ENCODE measurements at places on chromosomes 12 and 14.

DNA sequence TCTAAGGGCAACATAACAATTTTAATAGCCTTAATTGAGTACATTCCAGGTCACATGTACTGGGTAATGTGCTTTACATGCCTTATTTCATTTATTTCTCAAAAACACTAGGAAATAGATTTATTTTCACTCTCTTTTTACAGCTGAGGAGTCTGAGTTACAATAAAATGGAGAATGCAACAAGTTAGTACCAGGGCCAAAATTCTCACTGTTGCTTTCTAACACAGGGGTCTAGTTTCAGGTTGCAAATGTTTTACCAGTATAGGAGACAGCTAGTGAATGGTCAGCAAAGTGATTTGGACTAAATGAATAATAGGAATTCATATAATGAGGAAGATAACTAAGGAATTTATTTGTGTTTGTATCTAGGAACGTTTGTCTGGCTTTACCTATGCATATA, 137.3 kb downstream of the RASSF9 start:
- no peak for DNase-seq

DNA sequence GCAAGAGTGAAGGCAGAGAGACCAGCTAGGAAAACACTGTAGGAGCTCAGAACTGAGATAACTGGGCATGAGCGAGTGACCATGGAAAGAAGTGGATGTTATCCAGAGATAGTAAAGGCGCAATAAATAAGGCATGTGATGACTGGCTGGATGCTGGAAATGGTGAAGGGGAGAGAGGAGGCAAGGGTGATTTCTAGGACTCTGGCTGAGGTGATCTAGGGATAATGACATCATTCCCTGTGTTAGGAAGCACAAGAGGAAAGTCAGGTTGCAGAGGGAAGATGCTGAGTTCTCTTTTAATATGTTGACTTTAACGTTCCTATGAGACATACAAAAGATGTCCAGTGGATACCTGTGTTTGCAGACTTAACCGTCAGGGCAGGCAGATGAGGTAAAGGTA, 78.7 kb downstream of the C12orf56 start:
- DNase-seq: no peak

DNA sequence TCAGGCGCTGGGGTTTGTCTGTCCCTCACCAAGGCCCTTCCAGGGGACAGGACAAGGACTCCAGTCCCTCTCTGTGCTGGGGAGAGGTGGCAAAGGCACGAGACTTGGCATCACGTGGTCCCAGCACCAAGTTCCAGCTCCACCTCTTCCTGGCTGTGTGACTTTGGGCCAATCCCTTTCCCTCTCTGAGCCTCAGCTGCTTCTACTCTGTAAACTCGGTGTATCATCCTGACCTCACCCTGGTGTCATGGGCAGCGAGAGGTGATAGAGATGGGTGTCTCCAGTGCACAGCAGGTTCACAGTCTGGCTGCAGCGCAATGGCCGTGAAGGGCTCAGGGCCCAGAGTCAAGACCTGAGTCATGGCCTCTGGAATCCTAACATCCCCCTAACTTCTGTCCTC, 54.0 kb downstream of the MVK start:
- DNase-seq: no peak

GRCh38 chr12:113582521-113583218, 111.0 kb upstream of the LHX5 start:
- DNase-seq: no peak

- DNase-seq: no peak
Observed at GRCh38 chr12:124618291-124618902, 51.0 kb upstream of the NCOR2 start.

- DNase-seq: no peak
Observed at GRCh38 chr12:49612210-49612609, 6.8 kb upstream of the FAM186B start.

DNA sequence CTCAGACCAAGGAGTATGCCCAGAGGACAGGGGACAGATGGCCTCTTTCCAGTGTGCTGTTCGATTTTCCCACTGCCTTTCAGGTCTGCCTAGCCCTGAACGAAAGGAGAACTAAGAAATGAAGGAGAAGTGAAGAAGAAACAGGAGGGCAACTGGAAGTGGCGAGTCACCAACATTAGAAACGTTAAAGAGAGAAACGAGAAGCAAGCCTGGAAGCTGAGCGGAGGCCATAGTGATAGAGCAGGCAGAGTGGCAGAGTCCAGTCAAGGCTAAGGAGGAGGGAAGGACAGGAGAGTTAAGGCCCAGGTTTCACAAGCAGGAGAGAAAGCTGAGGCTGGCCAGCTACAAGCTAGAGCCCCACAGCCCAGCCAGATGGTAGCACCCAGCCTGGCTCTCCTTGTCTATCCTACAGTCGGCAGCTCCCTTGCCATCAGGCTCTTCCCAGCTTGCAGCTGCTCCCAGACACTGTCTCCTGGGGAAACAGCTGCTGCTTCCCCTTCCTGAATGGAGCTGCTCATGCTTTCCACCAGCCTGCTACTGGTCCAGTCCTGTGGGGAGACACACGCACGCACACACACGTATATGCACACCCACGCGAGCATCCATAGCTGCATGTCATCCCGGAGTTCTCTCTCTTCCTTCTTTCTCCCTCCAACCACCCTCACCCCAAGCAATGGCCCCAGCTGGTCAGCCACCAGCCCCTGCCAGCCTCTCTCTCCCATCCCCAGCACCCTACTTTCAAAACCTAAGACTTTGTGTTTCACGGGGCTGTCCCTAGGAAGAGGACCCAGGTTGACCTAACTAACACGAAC, 139.7 kb upstream of the CCND2 start:
- no peak for DNase-seq

- DNase-seq: no peak
Observed at GRCh38 chr14:104316121-104316722, 177.8 kb downstream of the KIF26A start.

DNA sequence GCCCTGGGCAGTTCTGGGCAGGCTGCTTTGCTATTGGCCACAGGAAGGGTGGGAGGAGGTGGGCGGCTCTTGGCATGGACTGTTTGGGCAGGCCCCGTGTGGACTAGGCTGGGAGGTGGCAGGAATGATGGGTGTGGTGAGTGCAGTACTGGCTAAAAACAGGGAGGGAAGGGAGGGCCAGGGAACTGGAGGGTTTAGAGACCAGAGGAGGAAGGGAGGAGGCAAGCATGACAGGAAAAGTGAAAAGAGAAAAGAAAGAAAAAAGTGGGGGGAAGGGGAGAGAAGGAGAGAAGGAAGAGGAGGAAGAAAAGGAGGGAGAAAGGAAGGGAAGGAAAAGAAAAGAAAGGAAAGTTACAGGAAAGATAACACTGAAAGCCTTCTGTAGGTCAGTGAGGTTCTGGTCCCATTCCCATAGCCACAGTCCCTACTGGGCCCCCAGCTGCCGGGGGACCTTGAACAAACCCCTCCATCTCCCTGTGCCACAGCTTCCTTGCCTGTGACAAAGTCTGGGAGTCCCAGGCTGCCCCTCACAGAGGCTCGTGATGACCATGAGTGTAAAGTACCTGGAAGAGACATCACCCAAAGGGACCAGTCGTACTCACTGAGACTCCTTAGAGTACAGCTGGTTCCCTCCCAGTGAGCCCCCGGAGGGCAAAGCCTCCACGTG, 1.1 kb upstream of the C14orf132 start:
- DNase-seq: no peak

DNA sequence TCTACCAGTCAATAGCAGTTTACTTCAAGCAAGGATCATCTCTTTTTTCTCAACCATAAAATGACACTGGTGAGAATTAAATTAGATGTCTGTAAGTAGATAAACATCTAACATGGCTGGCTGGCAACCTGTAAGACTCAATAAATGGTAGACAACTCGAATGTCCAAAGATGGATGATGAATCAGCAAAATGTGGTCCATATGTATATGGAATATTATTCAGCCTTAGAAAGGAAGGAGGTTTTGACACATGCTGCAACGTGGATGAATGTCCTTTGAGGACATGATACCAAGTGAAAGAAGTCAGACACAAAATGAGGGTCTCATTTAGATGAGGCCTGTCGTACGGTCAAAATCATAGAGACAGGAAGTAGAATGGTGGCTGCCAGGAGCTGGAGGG, 46.2 kb downstream of the SPRING1 start:
- DNase-seq: no peak

- no peak for DNase-seq
Observed at GRCh38 chr14:33406766-33407165, 468.1 kb downstream of the NPAS3 start.

- DNase-seq: no peak
Observed at GRCh38 chr12:80101126-80101525, 1.8 kb downstream of the OTOGL start.

DNA sequence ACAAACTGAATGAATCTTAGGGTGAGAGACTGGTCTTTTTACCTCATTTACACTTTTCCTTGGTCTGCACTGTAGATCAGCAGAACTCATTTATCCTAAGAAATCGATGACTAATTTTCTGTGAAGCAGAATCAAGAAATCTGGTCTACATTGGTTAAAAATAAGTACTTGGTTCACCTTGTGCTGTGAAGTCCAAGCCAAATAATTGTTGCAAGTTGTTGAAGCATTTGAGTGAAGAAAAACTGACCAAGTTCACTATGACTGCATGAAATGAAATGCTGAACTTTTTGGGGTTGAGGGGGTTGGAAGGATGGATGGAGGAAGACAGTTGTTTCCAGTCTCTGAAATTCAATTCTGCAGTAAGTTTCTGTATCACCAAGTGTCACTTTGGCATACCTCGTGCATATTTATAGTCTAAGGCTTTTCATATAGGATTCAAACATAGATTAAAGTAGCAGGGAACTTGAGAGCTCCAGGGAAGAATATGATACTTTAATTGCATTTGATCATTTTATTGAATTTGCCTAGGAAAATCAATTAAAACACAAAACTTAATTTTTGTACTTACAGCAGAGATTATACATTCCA, 75.0 kb downstream of the FAR2 start:
- no peak for DNase-seq

DNA sequence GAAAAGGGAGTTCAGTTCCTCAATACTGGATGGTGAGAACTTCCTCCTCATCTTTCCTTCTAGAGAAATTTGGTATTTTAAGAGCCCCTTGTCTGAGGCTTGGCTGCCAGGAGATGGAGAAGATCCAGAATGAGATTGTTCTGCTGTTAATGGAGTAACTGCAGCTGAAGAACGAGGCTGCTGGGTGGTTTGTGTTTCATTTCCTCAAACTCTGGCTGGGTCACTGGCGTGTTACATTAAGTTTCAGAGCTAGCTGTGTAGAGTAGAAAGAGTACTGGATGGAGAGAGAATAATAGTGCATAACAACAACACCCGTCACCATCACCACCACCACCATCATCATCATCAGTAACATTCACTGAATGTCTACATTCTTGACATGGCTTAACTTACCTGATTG, 325.0 kb upstream of the TBX3 start:
- no peak for DNase-seq

DNA sequence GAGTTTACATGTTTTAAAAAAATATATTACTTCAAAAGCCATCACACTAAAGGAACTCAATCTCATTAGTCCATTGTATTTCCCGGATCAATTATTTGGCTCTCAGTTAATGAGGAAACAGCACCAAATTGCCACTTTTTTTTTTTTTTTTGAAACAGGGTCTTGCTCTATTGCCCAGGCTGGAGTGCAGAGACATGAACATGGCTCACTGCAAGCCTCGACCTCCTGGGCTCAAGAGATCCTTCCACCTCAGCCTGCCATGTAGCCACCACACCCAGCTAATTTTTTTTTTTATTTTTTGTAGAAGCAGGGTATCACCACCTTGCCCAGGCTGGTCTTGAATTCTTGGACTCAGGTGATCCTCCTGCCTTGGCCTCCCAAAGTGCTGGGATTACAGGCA, 77.4 kb downstream of the CLIP1 start:
- no peak for DNase-seq

GRCh38 chr12:131340616-131341210, 370.2 kb upstream of the SFSWAP start:
- no peak for DNase-seq

GRCh38 chr12:20444595-20445170, 76.3 kb downstream of the PDE3A start:
- DNase-seq: no peak

DNA sequence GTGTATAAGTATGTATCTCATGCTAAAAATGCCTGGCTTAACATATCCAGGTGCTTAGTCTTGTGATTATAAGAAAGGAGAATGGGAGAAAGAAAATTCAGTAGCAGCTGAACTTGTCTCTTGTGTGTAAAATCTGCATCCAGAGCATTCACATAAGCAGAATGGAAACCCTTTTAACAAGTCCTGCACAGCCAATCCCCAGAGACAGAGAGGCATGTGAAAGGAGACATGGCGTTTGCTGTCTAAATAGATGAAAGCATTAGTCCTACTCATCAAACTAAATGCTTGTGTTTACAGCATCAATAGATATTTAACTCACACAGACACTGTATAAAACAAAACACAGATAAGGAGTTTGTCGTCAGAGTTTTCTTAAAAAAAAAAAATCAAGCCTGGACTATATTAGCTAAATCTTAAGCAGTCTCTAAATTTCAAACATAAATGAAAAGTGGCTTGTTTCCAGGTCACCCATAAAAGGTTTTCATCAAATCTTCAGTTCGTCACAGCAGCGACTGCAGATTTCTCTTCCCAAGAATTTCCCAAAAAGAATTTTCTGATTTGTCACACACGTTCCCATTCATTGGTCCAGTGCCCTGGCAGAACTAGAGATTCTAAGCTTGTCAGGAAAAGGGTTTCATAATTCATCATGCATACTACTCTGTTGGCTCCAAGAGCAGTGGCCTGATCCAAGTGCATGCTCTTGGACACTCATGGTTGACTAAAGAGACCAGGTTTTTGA, 249.2 kb downstream of the BTG1 start:
- DNase-seq: no peak

DNA sequence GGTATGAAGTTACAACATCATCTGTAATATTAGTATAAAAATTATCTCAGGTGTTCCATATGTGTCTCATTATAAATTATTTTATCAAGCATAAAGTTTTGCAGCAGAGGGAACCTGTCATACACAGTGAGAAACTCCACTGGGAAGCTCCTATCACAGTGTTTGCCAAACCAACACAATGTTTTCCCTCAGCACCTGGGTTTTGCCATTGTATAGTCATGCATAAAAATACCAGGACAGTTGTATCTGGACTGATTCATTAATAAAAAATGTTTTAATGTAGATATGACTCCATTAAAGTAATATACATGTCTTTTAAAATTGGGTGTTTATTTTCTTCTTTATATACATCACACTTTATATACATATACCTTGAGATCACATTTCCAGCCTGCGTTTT, 56.6 kb downstream of the METTL25 start:
- no peak for DNase-seq

GRCh38 chr12:75977590-75977951, 54.0 kb downstream of the PHLDA1 start:
- DNase-seq: no peak

- no peak for DNase-seq
Observed at GRCh38 chr14:103395244-103395643, 10.0 kb downstream of the MARK3 start.

Measured in stimulated activated CD8-positive, alpha-beta memory T cell treated with anti-CD3 and anti-CD28 coated beads, Interleukin-2, amount 100 ng/mL, for 1 hour (primary cell).